ENCODE measurements at places on chromosomes 12 and 14.

GRCh38 chr12:114864837-114865551 lies 181.0 kb upstream of the TBX3 start:
- no peak for DNase-seq

DNA sequence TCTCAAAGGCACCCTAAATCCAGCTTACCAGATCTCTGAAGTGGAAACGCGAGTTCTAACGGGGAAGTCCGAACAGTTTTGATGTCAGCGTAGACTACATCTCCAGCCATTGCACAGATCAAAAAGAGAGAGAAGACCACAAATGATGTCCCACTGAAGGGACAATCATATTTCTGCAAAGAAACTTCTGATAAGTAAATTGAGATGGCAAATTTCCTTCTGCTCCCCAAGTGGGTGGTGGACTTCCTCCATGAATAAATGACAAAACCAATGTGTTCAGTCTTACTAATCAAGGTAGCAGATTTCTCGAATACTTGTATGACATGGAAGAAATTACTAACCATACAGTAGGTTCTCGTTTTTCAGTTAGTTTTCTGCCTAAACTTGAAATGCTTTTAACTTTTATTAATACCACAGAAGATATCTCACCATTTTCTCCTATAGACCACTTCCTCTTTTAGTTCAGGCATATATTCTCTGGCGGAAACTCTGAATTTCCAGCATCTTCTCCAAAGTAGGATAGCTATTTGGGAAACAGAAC lies at the start of gene CLECL1:
TSS of gene CLECL1 (minus strand) at position 177 of the 541 bp plus-strand sequence.
- no peak for DNase-seq

DNA sequence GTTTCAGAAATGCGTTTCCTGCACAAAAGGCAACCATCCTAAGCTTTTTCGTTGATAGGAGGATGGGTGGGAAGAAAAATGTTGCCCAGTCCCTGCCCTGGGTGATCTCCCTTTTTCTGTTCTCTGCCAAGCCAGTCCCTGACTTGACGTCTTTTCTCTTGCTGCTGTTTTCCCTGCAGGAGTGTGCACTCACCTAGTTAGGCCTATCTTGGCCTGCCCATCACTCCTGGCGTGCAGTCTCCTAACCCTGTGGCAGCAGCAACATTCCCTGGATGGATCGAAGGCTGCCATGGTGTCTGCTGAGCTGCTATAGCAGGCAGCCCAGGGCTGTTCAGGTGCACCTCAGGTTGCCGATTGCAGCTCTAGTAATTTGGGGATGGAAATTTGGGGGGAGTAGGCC lies 1.2 kb downstream of the UNC119B start:
- DNase-seq, result no peak

DNA sequence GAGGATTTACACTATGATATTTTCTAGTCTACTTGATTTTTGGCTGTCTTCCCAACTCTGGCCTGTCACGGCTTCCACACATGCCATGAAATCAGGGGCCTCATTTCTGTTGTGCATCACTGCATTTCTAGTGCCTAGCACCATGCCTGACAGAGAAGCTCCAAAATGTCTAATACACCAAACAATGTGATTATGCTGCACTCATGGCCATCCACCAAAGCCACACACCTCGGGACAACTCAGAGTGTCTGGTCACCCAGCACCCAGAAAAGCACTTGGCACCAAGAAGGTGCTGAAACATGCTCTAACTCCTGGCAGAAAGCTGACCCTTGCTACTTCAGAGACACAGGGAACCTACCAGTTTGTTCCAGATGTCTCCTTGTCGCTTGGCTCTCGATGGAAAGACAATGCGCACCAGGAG lies 11.3 kb downstream of the GCN1 start:
- DNase-seq, result no peak

- DNase-seq, result no peak
Measured at GRCh38 chr14:105913861-105914260, 387.5 kb downstream of the TMEM121 start.

DNA sequence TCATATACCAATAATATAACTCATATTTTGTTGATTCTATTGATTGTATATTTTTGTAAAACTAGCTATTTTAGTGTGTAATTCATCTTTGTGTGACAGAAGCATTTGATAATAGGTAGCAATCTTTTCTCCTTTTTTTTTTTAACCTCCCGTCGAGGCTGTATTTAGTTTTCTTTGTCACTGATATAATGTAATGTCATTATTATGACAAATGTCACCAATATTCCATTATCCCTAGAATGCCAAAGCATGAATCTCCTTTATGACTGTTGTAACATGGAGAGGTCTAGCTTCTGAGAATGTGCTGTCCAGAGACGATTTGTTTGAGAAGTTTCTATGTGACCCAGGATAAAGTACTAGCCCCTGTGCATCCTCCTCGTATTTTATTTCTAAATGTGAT lies 639.0 kb upstream of the ATXN7L3B start:
- DNase-seq, result no peak

DNA sequence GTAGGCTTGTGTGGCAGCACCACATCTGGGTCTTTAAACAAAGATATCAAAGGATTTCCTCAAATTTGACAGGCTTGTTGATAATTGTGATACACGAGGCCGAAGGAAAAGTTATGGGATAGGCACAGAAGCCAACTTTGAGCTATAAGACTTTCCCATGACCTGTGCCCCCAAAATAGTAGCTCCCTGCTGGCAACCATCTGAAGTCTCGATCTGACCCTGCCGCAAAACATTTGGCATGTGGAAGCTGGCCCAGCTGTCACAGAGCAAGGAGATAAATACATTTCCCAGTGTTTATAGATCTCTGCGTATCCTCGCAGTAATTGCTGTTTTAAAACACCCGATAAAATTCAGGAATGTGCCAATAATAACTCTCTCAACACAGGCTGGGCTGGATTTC lies 26.4 kb upstream of the RGS6 start:
- DNase-seq, result no peak

DNA sequence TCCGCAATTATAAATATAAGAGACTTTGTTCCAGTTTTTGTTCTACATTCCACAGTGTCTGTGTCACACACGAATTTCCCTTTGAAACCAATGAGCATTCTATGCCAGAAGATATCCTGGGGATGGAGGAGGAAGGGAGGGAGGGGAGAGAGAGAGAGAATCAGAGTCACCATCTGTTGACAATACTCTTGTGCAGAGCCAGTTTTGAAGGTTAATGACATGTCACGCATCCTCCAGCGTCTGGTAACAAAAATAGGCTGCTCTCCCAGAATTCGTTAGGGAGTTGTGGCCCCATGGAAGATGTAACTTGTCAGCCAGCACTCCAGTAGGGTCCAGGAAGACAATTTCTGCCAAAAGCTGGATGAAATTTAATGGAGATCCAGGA lies 213.5 kb upstream of the KRR1 start:
- no peak for DNase-seq

GRCh38 chr12:15842108-15842507 lies 40.1 kb upstream of the STRAP start:
- DNase-seq, result no peak

DNA sequence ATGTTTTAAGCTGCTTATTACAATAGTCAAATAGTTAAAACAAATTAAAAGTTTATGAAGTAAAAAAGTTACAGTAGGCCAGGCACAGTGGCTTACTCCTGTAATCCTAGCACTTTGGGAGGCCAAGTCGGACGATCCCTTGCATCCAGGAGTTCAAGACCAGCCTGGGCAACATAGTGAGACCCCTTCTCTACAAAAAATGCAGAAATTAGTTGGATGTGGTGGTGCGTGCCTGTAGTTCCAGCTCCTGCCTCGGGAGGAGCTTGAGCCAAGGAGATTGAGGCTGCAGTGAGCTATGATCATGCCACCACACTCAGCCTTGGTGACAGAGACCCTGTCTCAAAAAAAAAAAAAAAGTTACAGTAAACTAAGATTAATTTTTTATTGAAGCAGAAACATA lies 142.6 kb downstream of the MIPOL1 start:
- no peak for DNase-seq

DNA sequence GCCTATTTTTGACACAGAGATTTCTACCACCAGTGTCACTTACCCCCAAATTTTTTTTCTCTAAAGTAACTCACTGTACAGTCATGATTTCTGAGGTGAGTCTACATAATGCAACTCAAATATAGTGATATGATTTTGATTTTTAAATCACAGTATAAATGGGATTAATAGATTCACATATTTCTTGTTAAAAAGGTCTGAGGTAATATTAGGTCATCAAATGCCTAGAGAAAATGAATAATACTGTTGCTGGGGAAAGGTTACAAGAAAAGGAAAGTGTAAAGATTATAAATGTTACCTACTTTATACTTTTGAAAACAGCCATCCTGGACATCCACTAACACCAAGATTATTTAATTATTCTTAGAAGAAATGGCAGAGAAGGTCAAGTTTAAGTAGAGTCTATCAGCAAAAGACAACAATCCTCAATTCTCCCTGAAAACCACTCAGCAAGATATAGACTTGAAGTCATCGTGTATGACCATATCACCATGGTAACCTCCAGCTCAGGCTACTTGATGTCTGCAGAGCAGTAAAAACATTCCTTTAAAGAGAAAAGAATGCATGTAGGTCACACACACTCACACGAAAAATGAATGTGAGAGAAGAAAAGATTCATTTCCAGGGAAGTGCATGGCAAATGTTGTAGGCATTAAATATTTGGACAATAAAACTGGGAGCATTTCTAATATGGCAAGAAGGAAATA lies 58.7 kb downstream of the CCDC59 start:
- DNase-seq, result no peak

DNA sequence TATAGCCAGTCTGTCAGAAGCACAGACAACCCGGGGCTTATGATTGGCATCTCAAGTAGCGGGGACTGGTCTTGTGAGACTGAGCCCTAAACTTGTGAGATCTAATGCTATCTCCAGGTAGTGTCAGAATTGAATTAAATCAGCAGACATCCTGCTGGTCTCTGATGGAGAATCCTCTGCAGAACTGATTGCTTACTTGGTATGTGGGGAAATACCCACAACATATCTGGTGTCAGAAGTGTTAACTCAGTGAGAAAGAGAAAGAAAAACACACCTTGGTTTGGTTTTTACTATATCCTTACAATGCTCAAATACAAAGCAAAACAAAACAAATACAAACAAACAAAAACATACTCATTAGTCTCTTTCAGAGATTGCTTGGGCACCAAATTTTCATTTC lies 10.0 kb downstream of the SEL1L start:
- no peak for DNase-seq

- no peak for DNase-seq
Measured at GRCh38 chr12:6635856-6636531, at the start of gene LPAR5. Gene LPAR5, minus strand, starts transcription at chr12:6635959. Its CDS starts 14,711 bp downstream, at chr12:6621248.

DNA sequence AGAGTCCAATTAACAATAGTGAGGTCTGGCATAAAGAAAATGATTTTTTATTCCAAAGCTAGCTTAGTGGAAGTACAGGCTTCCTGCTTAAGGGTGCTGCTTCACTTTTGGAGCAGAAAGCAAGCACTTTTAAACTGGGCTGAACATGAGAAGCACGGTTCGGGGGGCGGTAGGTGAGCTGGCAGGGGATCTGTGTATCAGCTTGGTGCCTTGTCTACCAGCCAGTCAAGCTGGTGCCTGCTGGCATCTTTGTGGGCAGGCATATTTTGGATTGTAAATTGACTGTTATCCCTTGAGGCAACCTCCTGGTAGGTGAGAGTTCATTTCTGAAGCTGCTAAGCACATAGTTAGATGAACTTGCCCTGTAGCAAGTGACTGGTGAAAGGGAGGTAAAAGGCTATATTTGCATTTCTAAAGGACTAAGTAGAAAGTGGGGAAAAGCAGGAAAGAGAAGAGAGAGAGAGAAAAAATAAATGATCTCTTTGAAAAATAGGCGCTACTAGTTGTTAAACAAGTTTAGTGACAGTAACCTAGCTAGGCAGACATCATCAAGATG lies 121.1 kb upstream of the SYT10 start:
- no peak for DNase-seq

DNA sequence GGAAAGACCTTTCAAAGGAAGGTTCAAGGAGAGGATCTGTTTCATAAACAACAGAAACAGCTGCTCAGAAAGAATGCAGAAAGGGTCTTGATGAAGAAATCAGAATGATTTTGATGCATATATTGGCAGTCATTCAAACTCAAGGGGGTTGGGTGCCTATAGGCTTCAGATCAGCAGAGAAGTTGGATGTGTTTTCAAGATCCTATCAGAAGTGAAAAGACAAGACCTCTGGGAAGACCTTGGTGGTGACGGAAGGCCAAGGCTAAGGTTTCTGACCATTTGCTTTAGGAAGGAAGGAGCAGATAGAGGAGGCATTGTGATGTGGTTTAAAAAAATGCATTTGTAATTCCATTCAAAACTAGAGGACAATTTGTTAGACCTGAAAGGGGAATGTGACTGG lies 15.2 kb upstream of the PTPRB start:
- DNase-seq, result no peak

DNA sequence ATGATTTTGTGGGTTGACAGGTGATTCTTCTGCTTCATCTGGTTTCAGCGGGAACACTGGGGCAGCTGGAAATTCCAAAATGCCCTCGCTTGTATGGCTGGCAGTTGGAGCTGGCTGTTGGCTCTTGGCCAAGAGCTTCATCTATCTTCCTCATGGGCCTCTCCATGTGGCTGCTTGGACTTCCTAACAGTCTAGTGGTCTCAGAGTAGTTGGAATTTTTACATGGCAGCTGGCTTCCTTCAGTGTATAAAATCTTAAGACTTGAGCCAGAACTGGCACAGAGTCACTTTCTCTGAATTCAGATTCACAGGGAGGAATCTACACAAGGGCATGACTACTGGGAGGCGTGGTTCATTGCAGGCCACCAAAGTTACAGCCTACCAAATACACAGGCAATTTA lies 204.9 kb upstream of the RMST start:
- no peak for DNase-seq

GRCh38 chr12:114851981-114852380 lies 168.0 kb upstream of the TBX3 start:
- no peak for DNase-seq

DNA sequence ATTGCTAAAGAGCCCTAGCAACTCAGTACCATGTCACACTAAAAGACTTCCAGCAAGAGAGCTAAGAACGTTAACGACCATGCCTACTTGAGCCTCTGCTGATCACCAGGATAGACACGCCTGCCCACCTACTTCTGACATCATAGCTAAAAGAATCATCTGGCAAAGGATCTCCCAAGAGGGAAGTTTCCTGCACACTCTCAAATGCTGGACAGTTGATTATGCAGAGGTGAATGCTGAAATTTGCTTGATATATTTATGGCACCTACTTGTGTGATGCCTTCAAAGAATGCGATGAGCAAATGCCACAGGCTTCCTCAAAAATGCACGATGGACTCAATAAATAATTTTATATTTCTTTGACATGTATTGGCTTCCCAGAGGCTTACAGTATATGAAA lies 113.6 kb downstream of the GALC start:
- no peak for DNase-seq

DNA sequence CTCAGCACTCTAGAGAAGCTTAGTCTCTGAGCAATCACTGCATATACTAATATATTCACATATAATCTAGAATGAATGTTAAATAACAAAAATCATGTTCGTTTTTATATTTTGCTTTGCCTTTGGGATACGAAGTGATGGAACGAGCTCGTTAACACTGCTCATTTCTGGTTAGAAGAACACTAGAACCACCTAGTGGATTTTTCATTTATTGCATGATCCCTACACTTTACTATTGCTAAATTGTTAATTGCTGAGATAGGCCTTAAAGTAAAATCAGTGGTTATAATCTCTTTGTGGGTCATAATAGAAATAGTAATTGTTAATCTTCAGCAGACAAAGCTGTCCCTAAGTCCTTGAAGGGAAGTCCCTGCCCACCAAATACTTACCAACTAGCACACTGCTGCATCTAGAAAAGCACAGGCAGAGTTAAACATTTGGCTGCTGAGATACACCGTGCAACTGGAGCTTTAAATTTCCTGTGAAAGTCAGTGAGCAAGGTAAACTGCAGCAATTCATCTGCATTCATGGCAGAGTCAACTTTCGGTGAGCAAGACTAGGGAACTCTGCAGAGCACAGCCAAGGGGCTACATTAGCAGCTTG lies 353.7 kb downstream of the APAF1 start:
- no peak for DNase-seq

GRCh38 chr14:92309968-92310530 lies 12.9 kb upstream of the SLC24A4 start:
- DNase-seq, result no peak
